ENCODE measurements at places on chromosomes 11 and 22. TPM values are rescaled to one million over a fixed set of nuclear protein-coding genes. Genes with fewer than 3 reads are reported as not detected.

DNA sequence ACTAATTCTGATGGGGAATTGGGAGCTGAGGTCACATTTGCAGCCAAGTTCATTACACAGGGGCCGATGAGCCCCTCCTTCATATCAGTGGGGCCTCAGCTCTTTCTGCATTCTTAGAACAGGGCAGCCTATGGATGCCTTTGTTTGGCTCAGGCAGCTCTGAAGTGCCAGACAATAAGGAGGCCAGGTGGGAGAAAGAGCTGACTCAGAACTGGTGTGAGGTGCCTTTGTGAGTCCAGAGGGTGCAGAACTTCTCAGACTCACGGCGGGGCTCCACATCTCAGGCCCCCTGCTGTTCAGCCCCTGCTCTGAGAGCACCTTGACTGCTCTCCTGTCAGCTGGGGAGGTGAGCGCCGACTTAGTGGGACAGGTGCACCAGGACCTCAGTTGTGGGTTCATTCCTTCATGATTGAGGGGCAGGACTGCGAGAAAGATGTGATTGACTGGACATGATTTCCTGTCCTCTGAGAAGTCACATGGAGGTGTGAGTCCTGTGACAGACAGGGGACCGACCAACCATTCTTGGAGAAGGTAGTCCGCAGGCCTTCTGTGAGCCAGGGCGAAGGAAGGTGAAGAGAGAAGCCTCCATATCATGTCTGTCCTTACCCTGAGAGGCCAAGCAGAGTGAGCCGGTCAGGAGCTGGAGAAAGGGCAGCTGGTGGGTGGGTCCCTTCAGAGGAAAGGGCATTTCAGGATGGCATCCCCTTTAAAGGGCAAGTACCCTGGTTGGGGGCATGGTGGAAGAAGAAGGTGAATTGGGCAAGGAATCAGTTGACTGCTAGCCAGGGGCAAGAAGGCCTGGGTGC is 245.0 kb upstream of the TBCEL start:
- no peaks in the 10 kb centered on the region for H3K36me3 ChIP-seq
- no peak overlapping the region for H3K27ac ChIP-seq
- no peak overlapping the region for H3K4me3 ChIP-seq
- H3K27me3 ChIP-seq = peaks cover 5% of the 10 kb centered on the region
- no peak for DNase-seq

Gene BTG4
- not detected for polyA plus RNA-seq

Gene DTX4
- 71.3 TPM for polyA plus RNA-seq

- no peak overlapping the region for H3K27ac ChIP-seq
- peaks cover 48% of the 10 kb centered on the region for H3K4me1 ChIP-seq
- H3K36me3 ChIP-seq = peaks cover 13% of the 10 kb centered on the region
- no peak overlapping the region for H3K4me3 ChIP-seq
These were observed 93.0 kb downstream of the SWAP70 start for GRCh38 chr11:9756878-9757277.

Gene SEPTIN3
- 1.3 TPM for polyA plus RNA-seq

DNA sequence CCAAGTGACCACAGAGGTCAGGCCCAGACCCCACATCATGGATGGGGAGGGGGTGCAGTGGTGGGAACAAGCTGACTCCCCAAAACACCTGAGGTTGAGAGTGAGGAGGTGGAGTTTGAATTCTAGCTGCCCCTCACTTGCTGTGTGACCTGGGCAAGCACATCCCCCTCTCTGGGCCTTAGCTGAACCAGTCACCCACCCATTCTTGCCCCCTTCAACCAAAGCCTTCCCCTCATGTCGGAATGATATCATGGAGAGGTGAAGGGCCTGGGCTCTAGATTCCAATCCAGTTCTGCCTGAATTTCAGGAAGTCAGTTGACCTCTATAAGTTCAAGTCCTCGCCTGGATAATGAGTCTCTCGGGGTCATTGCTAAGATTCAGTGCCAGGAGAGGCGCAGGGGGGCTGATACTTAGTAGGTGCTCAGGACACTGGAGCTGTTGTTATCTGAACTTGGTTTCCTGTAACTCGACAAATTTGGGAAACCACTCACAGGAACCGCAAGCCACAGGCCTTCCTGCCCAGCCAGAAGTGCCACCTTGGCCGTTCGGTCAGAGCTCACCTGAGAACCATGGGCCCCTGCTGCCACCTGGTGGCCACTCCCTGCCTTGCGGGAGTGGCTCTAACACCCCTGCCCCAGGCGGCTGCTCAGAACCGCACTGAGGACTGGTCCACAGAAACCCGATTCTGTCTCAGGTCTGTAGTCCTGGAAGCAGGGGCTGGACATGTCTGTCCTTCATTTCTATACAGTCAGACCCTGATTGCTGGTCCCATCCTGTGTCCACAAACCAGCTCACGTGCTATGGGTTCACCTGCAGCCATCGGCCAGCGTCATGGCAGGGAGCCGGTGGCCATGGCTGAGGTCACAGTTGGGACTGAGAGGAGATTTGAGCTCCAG is 6.9 kb downstream of the CDC42EP1 start:
- H3K4me3 ChIP-seq = no peak overlapping the region
- H3K36me3 ChIP-seq = no peaks in the 10 kb centered on the region
- no peak for DNase-seq
- H3K27me3 ChIP-seq = no peaks in the 10 kb centered on the region
- peaks cover 55% of the 10 kb centered on the region for H3K4me1 ChIP-seq
- H3K27ac ChIP-seq = peak overlapping the region; percentile 57

- peaks cover 28% of the 10 kb centered on the region for H3K27me3 ChIP-seq
- no peaks in the 10 kb centered on the region for H3K4me1 ChIP-seq
- no peak for DNase-seq
- H3K36me3 ChIP-seq = no peaks in the 10 kb centered on the region
- no peak overlapping the region for H3K27ac ChIP-seq
These were observed 3.1 kb downstream of the MAPK8IP2 start for GRCh38 chr22:50603511-50604255.

GRCh38 chr11:33894398-33894746 is 2.5 kb upstream of the LMO2 start:
- peaks cover 80% of the 10 kb centered on the region for H3K4me1 ChIP-seq
- no peaks in the 10 kb centered on the region for H3K36me3 ChIP-seq
- peak overlapping the region; percentile 26 for H3K4me3 ChIP-seq
- H3K27ac ChIP-seq = no peak overlapping the region
- no peaks in the 10 kb centered on the region for H3K27me3 ChIP-seq

Gene LRRC74B
- 2.2 TPM for polyA plus RNA-seq

Gene ANGPTL5
- 0.08 TPM for polyA plus RNA-seq

Gene CCDC87
- 0.12 TPM for polyA plus RNA-seq

- H3K36me3 ChIP-seq = no peaks in the 10 kb centered on the region
- no peaks in the 10 kb centered on the region for H3K27me3 ChIP-seq
- no peak overlapping the region for H3K4me3 ChIP-seq
- no peak for DNase-seq
- H3K4me1 ChIP-seq = peaks cover 64% of the 10 kb centered on the region
These were observed 38.2 kb downstream of the SLCO2B1 start for GRCh38 chr11:75189108-75189507.

Gene VPREB1
- 0.28 TPM for polyA plus RNA-seq

Data from left lung (tissue), 14 donors.